ENCODE measurements at places on chromosomes 7 and 10. TPM values are rescaled to one million over a fixed set of nuclear protein-coding genes. Genes with fewer than 3 reads are reported as not detected.

DNA sequence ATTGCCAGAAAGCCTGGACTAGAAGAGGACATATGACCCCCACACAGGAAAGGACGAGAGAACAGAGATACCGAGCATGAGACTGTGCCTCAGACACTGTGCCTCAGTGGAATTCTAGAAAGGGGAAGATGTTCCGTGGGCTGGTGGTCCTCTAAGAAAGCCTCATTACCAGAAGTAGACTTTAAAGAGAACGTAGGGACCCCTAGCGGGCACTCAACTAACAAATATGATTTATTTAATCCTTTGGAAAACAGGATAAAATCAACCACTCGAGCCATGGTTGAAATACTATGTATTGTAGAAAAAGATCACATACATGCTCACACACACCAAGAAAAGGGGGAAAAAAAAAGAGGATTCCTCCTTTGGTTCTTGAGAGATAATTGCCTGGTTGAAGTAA, 701.2 kb upstream of the SORCS1 start:
- H3K27me3 ChIP-seq: no peaks in the 10 kb centered on the region
- H3K27ac ChIP-seq: peak overlapping the region; percentile 58
- H3K36me3 ChIP-seq: no peaks in the 10 kb centered on the region

DNA sequence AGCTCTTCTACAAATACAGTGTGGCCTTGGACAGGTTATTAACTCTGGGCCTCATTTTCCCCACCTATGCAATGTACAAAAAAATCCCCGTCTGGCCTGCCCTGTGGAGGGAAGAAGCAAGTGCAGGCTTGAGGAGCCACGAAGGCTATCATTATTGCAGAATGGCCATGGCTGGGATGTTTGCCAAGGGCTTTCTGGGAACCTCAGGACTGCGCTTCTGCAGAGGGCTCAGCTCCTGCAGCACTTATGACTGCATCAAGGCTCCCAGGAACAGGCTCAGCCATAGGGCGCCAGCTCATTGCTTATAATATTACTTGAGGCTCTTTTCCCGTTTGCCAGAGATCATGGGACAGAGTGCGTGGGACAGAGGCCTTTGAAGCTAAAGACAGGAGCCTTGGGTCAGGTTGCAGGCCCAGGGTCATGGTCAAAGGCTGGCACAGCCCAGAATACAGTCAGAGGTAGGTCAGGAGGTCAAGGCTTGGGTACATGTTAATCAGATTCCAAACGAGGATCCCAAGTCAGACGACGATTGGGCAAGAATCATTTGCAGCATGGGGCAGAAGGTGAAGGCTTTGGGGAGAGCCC, 20.6 kb upstream of the C10orf105 start:
- peaks cover 10% of the 10 kb centered on the region for H3K4me1 ChIP-seq
- H3K27me3 ChIP-seq: no peaks in the 10 kb centered on the region
- DNase-seq: no peak
- H3K36me3 ChIP-seq: no peaks in the 10 kb centered on the region

- no peaks in the 10 kb centered on the region for H3K27me3 ChIP-seq
- DNase-seq: no peak
- H3K27ac ChIP-seq: no peak overlapping the region
- no peak overlapping the region for H3K4me3 ChIP-seq
- no peaks in the 10 kb centered on the region for H3K4me1 ChIP-seq
Observed at GRCh38 chr10:24393201-24393600, 184.3 kb downstream of the KIAA1217 start.

DNA sequence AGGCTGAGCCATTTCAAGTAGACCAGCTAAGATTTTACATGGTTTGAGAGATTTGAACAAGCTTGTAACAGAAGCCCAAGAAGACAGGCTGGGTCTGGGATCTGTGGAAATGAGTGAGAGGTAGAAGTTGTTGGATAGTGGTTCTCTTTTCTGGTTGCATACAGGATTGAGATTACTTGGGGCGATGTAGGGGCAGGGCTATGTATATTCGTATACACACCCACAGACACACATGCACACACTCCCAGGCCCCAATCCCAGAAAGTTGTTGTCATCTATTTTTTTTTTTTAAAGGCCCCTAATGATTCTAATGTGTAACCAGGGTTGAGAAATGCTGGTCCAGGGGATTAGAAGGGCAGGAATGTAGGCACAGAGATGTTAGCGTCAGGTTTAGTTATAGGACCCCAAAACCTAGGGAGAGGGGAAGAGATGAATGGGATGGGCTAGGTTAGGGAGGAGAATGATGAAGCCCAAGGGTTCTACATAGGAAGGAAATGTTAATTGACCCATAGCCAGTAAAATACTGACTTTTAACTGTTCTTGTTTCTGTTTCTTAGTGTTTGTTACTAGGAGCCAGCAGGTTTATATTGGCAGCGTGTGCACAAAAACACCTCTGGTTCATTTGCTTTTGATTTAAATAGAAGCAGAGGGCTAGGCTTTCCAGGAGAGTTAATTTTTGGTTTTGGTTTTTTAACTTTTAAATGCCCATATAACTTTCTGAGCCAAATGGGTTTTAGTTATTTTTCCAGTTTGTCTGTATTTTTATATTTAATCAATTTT, 7.8 kb downstream of the TAX1BP1 start:
- no peak for DNase-seq
- peaks cover 15% of the 10 kb centered on the region for H3K4me1 ChIP-seq
- no peaks in the 10 kb centered on the region for H3K27me3 ChIP-seq
- no peak overlapping the region for H3K27ac ChIP-seq
- H3K4me3 ChIP-seq: no peak overlapping the region

GRCh38 chr7:138590154-138590553, 111.0 kb downstream of the SVOPL start:
- H3K27ac ChIP-seq: no peak overlapping the region
- H3K4me1 ChIP-seq: no peaks in the 10 kb centered on the region

DNA sequence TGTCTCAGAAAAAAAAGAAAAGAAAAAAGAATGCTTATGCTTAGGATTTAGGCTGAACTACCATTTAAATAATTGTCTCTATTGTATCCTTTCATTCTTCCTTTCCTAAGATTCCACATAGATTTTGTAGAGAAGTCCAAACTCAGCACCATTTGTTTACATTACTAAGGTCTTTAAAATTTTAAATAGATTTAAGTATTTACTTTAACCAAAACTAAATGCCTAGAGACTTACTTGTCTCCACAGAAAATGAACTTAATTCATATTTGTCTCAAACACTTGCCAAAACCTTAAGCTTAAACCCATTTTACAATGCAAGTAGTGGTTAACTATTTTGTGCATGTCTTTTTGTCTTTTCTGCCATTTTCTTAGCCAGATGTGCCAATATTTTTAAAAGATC, 54.1 kb upstream of the ABI1 start:
- H3K4me1 ChIP-seq: no peaks in the 10 kb centered on the region
- no peaks in the 10 kb centered on the region for H3K36me3 ChIP-seq
- DNase-seq: no peak
- no peaks in the 10 kb centered on the region for H3K27me3 ChIP-seq
- no peak overlapping the region for H3K27ac ChIP-seq
- H3K4me3 ChIP-seq: no peak overlapping the region

GRCh38 chr7:1466524-1467271, 7.4 kb upstream of the MICALL2 start:
- H3K27me3 ChIP-seq: no peaks in the 10 kb centered on the region
- peak; percentile 67 for DNase-seq
- no peak overlapping the region for H3K4me3 ChIP-seq
- H3K36me3 ChIP-seq: no peaks in the 10 kb centered on the region
- peaks cover 9% of the 10 kb centered on the region for H3K4me1 ChIP-seq

DNA sequence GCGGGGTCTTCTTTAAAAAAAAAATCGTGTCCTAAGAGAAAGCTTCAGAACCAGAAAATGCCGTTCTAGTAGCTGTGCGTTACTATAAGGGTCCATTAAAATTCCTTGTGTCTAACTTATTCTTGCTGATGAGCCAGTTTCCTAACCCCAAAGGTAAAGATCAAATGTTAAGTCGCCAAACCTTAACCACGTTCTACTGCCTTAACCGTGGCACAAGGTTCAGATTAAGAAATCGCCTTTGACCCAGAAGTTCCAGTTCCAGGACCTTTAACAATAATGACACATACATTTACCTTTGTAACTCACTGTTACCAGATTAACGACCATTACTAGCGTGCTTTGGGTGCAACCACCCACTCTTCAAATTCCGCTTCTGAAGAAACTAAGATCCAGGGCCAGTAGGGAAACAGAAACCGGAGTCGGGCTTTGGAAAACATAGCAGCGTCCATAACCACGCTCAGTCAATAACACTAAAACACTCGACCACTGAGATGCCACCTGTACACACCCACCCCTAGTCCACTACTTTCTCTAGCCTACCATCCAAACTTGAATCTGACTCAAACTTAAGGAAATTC, 620 bp downstream of the BET1 start:
- peaks cover 7% of the 10 kb centered on the region for H3K4me1 ChIP-seq
- H3K4me3 ChIP-seq: peak overlapping the region; percentile 88
- H3K27me3 ChIP-seq: peaks cover 19% of the 10 kb centered on the region
- no peak overlapping the region for H3K27ac ChIP-seq
- DNase-seq: peak; percentile 20

DNA sequence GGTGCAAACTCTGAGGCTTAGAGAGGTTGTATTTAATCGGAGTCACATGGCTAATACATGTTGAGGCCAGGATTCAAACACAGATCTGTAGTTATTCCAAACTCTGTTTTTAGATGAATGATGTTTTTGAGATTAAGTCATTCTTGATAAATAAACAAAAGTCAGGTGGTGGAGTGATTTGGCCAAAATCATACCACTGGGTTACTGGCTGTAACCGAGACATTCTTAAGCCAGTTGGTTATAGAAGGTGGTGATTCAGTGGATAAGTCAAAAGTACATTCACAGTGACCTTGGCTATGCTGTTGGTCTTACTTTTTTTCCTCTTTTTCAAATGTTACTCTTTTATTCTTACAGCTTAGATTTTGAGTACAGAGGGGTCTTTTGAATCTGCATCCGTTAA, 361.4 kb downstream of the KIF20B start:
- no peak for DNase-seq
- H3K27ac ChIP-seq: no peak overlapping the region
- H3K4me1 ChIP-seq: no peaks in the 10 kb centered on the region
- H3K36me3 ChIP-seq: no peaks in the 10 kb centered on the region

DNA sequence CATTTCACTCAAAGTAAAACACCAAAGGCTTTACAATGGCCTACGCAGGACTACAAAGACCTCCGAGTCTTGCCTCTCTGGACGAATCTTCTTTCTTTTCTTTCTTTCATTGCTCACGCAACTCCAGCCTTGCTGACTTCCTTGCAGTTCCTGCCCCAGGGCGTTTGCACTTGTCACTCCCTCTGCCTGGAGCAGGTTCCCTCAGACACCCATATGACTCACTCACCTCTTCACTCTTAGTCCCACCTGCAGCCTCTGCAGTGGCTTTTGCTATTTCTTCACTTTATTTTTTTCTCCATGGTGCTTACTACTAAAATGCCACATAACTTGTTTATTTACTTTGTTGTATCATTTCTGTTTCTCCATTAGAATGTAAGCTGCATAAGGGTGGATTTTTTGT, 33.1 kb downstream of the GHRHR start:
- H3K36me3 ChIP-seq: no peaks in the 10 kb centered on the region
- H3K4me1 ChIP-seq: no peaks in the 10 kb centered on the region
- no peak overlapping the region for H3K4me3 ChIP-seq
- DNase-seq: no peak
- no peaks in the 10 kb centered on the region for H3K27me3 ChIP-seq
- H3K27ac ChIP-seq: no peak overlapping the region

DNA sequence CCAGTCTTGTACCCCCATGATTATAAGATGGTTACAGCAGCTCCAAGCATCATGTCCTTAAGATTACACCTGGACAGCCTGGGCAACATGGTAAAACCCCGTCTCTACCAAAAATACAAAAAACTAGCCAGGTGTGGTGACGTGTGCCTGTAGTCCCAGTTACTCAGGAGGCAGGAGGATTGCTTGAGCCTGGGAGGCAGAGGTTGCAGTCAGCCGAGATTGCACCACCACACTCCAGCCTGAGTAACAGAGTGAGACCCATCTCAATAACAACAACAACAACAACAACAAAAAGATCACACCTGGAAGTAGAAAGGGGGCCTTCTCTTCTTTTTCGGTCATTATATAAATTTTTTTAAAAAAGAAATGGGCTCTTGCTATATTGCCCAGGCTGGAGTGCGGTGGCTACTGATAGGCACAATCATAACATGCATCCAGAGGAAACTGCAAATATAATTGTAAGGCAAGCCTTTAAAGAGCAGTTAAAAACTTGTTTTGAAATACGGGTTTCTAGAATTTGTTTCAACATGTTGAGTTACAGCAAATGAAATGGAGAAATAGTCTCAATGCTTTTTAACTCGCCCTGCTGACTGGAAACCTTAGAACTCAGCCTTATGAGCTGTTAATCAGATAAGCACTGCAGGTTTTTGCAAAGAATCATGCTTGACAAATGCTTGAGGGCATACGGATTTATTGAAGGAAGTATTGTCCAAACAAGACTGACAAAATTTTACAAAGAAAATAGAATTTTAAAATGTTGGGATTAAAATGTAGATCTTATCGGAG, 4.7 kb upstream of the ENTPD7 start:
- H3K27ac ChIP-seq: no peak overlapping the region
- H3K4me3 ChIP-seq: no peak overlapping the region
- H3K36me3 ChIP-seq: no peaks in the 10 kb centered on the region

- H3K4me1 ChIP-seq: no peaks in the 10 kb centered on the region
- no peak overlapping the region for H3K27ac ChIP-seq
- H3K4me3 ChIP-seq: no peak overlapping the region
- no peaks in the 10 kb centered on the region for H3K27me3 ChIP-seq
- no peaks in the 10 kb centered on the region for H3K36me3 ChIP-seq
- no peak for DNase-seq
Observed at GRCh38 chr7:74312418-74313028, 23.3 kb downstream of the CLIP2 start.

DNA sequence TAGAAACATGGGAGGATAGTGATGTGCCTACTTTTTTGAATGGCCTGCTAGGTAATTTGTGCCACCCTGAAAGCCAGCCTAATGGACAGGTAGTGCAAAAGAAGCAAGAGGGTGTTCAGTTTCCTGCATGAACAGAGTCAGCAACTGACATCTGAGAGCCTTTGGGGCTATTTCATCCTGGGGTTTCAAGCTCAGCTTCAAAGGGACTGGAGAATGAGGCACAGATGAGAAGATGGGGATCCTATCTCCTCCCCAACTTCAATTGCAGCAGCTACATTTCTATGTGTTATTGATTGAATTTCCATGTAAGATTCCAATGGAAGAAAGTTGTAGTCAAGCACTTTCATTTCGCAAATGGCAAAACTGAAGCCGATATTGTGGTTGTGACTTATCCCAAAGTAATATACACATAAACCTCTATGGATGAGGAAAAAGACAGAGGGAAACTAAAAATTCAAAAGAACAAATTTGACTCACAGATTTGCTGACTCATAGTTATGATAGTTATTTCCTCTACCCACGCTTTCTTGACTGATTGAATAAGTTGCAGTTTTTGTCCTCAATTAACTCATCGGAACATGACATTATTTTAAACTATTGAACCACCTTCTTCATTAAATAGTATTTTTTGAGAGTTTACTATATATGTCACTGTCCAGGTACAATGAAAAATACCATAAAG, 42.6 kb upstream of the NRP1 start:
- no peak overlapping the region for H3K27ac ChIP-seq
- no peak for DNase-seq
- peaks cover 9% of the 10 kb centered on the region for H3K4me1 ChIP-seq
- no peaks in the 10 kb centered on the region for H3K36me3 ChIP-seq
- no peaks in the 10 kb centered on the region for H3K27me3 ChIP-seq
- H3K4me3 ChIP-seq: no peak overlapping the region

The CLRN3 gene
- 0.12 TPM for total RNA-seq

The FOXK1 gene
- 11.1 TPM for total RNA-seq

The MUC12 gene
- total RNA-seq: not detected

The C10orf105 gene
- 0.39 TPM for total RNA-seq

Measured in neural progenitor cell (in vitro differentiated cells).